ENCODE measurements at places on chromosomes 4 and X.

GRCh38 chrX:148523303-148524080 is 23.1 kb downstream of the AFF2 start:
- no peak for DNase-seq

DNA sequence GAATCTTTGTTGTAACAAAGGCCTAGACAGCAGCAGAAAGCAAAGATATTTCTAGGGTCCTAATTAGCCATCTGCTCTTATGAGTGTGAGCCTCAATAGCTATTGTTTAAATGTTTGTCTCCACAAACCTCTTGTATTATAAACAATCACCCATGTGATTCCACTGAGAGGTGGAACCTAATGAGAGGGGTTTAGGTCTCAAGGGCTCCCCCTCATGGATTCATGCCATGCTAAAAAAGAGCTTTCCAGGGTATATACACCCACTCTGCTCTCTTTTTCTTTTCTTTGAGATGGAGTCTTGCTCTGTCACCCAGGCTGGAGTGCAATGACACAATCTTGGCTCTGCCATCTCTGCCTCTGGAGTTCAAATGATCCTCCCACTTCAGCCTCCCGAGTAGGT is 42.1 kb downstream of the TRIM61 start:
- no peak for DNase-seq

GRCh38 chr4:14564281-14564680 is 438.0 kb upstream of the CPEB2 start:
- DNase-seq: no peak

DNA sequence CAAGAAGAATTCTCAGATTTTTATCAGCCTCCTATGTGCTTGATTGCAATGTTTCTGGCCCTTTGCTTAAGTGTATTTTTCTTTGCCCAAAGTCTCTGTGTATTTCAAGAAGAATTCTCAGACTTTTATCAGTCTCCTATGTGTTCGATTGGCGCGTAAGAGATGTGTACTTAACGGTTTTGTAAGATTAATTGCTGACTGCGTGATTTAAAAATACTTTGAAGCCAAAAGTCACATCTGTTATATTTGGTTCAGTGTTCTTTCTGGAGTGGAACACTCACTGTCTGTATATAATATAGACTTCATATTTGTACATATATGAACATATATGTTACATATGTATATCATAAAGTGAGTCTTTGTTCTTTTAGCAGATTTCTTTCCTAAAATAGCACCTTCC is 11.4 kb downstream of the SCML1 start:
- DNase-seq: no peak

- DNase-seq: no peak
These were observed 23.1 kb downstream of the ATP8A1 start for GRCh38 chr4:42633605-42634388.

- DNase-seq: no peak
These were observed 158.4 kb downstream of the RAB28 start for GRCh38 chr4:13325744-13326143.

Data from activated naive CD8-positive, alpha-beta T cell treated with anti-CD3 and anti-CD28 coated beads, Interleukin-2, amount 50 U/mL, for 16 hours (primary cell).